Stimulated activated naive B cell treated with anti-CD40 and anti-IgM and Interleukin-4, amounts not matched to agents 10 μg/mL and 1 μg/mL and 100 μg/mL, for 72 hours (primary cell): ENCODE measurements at places on chromosomes 16 and 17.

GRCh38 chr17:78506454-78507309 is 70.5 kb downstream of the DNAH17 start:
- no peak for DNase-seq

GRCh38 chr16:3797904-3798811 is 80.8 kb upstream of the TRAP1 start:
- no peak for DNase-seq

DNA sequence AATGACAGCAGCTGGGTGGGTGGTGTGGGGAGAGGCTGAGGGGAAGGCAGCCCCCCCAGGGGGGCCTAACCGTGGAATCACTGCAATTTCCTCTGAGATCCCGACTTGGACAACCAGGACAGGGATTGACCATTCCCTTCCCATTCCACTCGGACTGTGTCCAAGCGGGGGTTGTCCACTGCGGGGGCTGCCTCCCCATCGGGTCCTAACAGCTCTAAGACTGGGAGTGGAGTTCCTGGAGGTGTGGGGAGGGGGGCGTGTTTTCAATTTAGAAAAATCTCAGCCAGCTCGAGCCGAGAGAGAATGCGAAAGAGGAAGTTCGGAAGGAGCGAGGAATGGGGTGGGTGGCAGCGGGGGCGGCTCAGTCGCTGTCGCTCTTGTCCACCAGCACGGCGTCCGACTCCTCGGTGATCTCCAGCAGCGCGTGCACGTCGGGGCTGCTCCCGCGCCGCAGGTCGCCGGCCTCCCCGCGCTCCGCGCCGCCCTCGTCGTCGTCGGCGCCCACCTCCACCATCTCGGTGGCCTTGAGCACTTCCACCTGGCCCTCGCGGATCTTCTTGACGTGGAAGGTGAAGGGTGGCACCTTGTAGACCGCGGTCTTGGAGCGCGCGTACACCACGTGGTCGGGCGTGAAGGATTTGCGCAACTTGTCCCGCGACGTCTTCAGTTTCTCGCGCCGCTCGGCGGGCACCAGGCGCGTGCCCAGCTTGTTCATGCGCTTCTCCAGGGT is 16.2 kb upstream of the STAT3 start:
- DNase-seq: no peak

DNA sequence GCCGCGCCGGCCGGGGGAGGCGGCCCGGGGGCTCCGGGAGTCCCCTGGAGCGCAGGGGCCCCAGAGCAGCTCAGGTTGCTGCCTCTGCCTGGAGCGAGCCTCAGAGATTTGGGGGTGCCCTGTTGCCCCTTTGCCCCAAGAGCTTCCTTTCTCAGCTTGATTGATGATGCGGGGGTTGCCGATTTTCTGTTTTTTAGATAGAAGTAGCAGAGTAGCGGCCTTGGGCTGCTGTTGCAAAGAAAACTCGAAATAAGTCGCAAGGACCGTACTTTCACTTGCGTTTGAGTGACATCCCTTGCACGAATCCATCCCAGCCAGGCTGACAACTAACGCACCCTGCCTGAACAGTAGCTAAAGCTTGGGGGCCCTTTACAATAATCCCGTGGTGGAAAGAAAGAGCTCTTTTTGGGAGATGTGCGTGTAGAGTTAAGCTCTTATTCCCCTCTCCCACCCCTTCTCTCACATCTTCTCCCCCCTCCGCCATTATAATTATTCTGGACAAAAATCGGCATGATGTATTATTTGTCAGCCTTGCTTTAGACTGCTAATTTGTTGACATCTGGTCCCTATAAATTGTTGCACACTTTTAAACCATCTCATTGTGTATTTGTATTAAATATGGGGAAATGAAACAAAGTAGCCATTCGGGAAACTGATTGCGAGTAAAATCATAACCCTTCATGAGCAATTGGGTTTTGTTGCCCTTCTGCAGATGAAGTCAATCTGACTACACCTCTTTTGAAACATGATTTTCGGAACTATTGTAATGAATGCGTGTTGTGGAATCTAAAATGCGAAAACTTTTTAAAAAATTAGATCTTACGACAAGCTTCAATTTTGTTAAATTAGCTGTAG is 873 bp downstream of the USP10 start:
- peak; percentile 29 for DNase-seq

GRCh38 chr17:60757437-60757836 is 79.8 kb downstream of the BCAS3 start:
- DNase-seq: no peak

GRCh38 chr17:2212400-2212981 is 91.1 kb downstream of the SMG6 start:
- no peak for DNase-seq

- no peak for DNase-seq
Observed at GRCh38 chr16:12414281-12414680, 389.4 kb downstream of the CPPED1 start.

GRCh38 chr16:79381603-79382042 is 218.9 kb downstream of the MAF start:
- no peak for DNase-seq
